Cardiac septum (tissue), 1 donor: ENCODE measurements at places on chromosomes 5 and 9. TPM values are rescaled to one million over a fixed set of nuclear protein-coding genes. Genes with fewer than 3 reads are reported as not detected.

ATG12 gene
- total RNA-seq, result 22.5 TPM

GRCh38 chr5:124161266-124161665 lies 585.2 kb downstream of the ZNF608 start:
- no peak for DNase-seq

DMGDH gene
- 0.86 TPM for total RNA-seq

GRCh38 chr9:109109967-109110328 lies 9.8 kb downstream of the TMEM245 start:
- no peak for DNase-seq

PCDHGC4 gene
- 5.8 TPM for total RNA-seq

DNA sequence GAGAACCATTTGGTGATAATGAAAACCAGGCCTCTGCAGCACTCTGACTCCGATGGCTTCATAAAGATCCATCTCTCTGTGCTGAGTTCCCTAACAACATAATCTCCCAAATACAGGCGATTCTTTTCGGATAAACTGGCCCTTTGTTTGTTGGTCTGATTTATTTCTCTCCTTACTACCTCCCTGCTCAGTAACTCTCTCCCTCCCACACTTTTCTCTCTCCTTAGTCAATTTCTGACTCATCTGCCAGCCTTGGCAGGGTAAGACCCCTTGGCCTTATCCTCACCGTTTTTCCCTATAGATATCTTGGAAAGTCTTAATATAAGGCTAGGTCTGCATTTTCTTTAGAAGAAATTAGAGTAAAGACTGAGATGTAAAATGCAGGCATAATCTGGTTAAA lies 128.7 kb downstream of the BRINP1 start:
- no peak for DNase-seq

DNA sequence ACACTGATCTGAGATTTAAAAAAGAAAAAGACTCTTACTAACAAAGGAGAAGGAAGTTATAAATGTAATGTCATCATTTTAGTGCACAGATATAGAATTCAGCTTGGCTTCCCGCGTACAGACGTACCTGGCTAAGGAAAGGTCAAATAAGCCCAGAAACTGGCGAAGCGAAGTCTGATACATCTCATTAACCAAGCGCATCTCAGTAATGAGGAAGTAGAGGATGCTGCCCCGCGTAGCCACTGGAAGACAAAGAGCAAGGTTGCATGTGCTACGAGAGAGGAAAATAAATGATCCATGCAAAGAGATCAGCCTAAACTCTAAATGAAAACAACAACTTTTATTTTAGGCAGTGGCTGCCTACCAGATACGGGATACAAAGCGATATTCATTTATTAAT lies 208.8 kb downstream of the DNAH5 start:
- DNase-seq, result no peak

PCDHGB5 gene
- total RNA-seq, result 13.9 TPM

- no peak for DNase-seq
Observed at GRCh38 chr5:107948377-107948776, 277.6 kb upstream of the EFNA5 start.

DNA sequence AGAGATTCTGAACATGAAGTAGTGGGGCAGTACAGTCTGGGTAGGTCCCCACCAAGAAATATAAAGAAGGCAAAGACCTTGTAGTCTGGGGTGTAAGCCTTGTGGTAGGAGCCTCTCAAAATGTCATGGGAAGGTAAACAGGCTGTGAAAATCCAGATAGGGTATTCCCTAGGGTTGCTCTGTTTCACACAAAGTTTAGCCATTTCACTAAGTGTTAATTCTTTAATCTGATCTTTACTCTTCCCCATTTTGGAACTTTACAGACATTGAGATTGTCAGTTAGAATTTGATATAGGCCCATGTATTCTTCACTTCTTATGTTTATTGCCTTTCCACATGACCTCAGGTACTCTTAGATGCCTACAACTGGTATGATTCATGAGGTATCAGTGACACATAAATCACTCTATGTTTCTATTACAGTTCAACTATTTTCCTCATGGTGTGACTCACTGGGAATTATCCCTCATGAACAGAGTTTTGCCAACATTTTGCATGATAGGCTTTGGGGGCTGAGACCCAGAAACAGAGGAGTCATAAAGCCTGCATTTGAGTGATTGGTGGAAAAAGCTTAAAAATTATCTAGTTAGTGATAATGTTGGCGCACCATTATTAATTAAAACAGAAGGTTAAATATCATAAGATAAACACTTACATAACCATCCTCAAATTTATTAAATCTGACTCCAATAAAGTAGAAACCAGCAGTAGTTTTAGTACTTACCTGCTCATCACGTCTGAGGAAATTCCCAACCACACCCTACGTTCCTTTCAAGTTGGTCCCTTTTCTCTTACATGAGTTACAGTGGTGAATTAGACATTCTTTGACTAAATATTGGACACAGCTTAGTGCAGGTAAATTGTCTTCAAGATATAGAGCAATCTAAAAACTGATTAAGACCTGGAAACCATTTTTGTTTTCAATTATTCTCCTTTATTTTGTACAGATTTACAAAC lies 399.8 kb upstream of the MEF2C start:
- no peak for DNase-seq

GRCh38 chr9:101664453-101664852 lies 69.7 kb upstream of the PPP3R2 start:
- no peak for DNase-seq

GRCh38 chr5:87717761-87718160 lies 305.0 kb upstream of the CCNH start:
- DNase-seq, result no peak

EQTN gene
- total RNA-seq, result not detected

DNA sequence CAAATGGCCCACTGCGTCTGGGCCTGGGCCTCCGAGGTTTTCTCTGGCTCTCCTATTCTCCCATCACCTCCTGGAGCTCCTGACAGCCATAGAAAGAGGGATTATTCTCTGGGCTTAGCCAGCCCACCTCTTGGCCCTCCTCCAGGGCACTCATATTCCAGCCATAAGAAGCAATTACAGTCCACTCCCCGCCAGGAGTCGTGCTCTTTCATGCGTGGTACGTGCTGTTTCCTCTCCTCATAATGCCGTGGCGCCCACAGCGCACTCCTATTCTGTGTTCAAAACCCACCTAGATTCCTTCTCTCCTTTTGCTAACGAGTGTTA lies 240.8 kb upstream of the ZNF462 start:
- DNase-seq, result no peak

GRCh38 chr9:73199886-73200285 lies 48.2 kb downstream of the ANXA1 start:
- no peak for DNase-seq

- no peak for DNase-seq
Observed at GRCh38 chr9:101578378-101578777, 16.4 kb downstream of the PPP3R2 start.

- DNase-seq, result no peak
Observed at GRCh38 chr5:160747559-160747958, 104.5 kb downstream of the ATP10B start.

EMB gene
- 7.8 TPM for total RNA-seq

- DNase-seq, result no peak
Observed at GRCh38 chr9:92328225-92328624, 2.5 kb downstream of the CENPP start.
